ENCODE measurements at places on chromosomes 5 and 9.

- DNase-seq, result no peak
Measured at GRCh38 chr5:139668064-139668880, 20.1 kb downstream of the CXXC5 start.

DNA sequence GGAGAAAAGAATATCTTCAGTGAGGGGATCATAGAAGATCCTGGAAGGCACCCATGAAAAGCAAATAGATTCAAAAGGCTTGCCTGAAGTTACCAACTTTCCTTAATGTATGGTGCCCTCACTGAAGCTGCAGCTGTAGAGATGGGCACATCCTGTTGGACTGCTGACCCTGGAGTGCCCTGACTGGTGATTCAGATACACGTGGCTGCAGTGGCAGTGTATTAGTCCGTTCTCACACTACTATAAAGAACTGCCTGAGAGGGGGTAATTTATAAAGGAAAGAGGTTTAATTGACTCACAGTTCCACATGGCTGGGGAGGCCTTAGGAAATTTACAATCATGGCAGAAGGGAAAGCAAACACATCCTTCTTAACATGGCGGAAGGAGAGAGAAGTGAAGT lies 80.3 kb downstream of the OSMR start:
- no peak for DNase-seq

DNA sequence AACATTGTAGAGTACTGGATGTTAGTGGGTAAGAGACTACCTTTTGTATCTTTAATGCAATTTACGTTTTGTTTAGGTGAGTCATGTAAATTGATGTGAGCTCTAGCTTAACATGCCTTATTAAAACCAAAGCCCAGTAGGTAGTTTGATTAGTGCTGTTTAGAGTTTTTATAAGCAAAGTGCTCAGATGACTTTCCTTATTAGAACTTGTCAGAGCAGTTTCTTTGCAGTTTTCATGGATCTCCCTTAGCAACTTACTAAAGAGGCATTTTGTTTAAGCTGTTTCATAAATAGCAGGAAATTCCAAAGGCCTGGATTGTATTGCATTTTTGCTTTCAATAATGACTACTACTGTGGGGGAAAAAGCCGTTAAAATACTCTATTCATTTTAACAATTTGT lies 14.5 kb downstream of the ZSWIM6 start:
- DNase-seq, result no peak

DNA sequence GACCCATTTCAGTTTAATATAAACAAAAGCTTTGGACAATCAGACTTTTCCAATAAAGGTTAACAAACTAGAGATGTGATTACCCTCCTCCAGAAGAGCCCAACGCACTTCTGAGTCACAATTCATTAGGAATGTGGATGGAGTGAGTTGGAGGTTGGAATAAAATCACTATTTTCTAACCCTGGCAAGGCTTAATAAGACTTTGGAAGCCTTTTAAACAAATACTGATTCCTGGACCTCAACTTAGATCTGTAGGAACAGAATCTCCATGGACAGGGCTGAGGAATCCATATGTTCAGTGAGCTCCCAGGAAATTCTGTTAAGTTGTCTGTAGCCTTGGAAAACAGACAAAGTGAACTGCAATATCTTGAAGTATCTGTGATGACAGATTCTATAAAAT lies 233.5 kb upstream of the ELL2 start:
- DNase-seq, result no peak

DNA sequence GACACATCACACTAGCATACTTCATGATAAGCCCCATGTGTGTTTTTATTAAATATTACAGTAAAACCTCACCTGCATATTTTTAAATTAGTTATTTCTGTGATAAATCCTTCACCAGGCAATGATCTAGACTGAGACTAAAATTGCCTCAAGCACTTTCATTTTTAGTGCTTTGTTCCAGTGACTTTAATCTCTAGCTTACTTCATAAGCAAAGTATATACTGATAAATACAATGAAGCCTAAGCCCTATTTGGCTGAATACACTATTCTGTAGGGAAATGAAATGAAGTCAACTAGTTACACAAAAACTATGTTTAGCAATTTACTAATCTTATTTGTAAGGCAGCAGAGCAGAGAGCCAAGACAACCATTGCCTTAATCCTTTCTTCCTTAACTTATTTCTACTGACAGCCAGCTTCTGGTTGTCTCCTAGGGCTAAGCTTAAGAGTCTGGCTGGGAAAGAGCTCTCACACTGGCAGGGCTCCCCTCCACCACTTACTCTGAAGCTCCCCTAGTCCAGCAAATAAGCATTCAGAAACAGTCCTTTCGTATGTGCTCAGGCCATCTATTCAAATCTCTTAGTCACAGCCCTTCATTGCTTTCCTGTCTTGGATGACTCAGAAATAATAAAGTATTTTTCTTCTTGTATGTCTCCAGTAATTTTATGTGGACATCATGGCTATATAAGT lies 31.4 kb upstream of the MTAP start:
- no peak for DNase-seq

DNA sequence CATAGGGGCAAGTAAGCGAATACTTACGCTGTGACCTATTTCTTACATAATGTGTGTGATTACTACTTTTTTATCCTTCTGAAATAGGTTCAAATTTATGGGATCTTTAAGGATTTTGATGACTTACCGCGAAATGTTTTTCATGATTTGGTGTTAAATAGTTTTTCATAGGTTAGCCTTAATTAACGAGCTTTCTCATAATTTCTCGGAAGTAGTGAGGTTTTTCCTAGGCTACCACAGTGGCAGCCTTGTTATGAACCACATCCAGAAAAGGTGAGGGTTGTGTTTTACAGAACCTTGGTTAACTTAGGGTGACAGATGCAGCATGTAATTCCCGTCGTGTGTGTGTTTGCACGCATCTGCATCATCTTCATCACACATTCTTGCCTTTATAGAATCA lies 1.3 kb downstream of the SH3GL2 start:
- DNase-seq, result no peak

DNA sequence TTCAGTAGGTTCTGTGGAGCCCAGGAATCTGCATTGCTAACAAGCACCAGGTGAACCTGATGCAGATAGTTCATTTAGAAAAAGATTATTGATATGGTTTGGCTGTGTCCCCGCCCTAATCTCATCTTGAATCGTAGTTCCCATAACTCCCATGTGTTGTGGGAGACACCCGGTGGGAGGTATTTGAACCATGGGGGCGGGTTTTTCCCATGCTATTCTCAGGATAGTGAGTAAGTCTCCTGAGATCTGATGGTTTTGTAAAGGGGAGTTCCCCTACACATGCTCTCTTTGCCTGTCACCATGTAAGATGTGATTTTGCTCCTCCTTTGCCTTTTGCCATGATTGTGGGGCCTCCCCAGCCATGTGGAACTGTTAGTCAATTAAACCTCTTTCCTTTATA lies 212.0 kb downstream of the RAB3C start:
- no peak for DNase-seq

DNA sequence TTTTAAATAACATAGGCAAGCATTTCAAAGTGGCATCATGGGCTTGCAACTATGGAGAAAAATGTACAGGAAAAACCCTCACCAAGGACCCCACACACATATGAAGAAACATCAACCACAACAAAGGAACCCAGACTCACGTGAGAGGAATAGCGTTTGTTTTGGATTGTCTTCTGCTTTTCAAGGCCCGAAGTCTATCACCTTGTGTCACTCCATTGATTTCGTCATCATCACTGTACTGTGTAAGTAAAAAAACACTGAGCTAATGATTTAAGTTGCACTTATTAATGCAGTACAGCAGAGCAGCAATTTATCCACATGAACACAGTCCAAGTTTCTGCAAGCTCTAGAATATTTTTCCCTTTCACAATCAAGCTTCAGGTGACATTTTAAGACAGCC lies 72.4 kb downstream of the HABP4 start:
- no peak for DNase-seq

DNA sequence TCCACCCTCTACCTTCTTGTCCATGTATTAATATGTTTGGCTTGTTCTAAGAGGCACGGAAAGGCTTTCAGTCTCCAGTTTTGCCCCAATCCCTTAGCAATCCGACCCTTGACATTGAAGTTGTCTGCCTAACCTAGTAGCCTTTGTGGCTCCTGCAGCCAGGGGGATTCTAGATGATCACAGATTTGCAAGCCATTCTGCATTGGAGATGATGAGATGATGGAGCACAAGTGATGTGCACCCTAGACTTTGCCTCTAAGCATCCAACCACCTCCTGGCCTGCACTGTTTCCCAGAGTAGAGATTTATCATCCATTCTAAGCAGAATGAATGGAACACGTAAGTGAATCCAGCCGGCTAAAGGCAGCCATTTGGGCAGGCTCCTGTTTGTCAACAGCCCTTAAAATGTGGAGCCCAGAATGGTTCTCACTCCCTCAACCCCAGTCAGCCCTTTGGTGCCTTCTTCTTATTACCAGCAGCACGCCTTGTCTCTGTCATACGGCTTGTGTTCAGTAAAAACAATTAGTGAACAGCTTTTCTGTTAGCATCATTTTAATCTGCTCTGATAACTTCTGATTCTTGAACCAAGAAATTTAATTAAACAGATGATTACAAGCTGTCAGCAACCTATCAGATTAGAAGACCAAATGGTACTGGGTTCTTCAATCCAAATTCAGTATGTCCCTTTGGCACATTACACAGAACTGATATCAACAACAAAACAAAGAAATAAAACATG lies 5.7 kb upstream of the TRAF1 start:
- no peak for DNase-seq

- no peak for DNase-seq
Measured at GRCh38 chr5:148653291-148653835, 964 bp downstream of the HTR4 start.

DNA sequence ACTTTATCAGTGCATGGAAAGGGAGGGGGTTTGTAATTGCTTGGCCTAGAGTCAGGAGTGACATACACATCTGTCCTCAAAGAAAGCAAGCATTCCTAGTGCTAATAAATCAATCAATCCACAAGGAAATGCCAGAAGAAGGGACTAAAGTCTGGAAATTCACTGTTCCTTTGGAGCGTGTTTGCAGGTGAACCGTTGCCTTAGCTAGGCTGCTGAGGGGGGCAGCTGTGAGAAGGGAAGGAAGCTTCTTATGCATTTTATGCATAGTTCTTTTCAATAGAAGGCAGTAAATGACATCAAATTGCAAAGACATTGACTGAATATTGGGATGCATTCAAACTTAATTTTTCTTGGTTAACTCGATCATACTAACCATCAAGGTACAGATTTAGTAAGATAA lies 1092.5 kb upstream of the SEMA6A start:
- no peak for DNase-seq

DNA sequence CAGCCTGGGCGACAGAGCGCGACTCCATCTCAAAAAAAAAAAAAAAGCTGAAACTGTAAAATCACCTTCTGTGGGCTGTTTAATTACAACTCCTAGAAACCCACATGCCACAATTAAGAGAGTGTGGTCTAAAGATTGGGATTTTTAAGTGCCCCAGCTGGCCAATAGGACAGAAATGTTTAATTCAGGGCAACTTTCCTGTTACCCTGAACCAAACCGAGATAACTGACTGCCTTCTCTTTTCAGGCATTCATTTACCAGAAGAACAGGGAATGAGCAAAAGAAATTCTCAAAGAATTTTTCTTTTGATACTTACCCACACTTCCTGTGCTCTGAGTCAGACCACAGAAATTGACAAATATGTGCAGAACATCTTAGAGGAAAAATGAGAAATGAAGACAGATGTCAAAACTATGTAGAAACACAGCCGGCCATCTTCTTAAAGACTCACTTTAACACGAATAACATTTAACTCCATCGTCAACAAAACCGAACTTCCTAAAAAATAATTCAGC lies 221.3 kb upstream of the DAPK1 start:
- DNase-seq, result no peak

GRCh38 chr9:121561385-121562222 lies 62.0 kb upstream of the GGTA1 start:
- no peak for DNase-seq

DNA sequence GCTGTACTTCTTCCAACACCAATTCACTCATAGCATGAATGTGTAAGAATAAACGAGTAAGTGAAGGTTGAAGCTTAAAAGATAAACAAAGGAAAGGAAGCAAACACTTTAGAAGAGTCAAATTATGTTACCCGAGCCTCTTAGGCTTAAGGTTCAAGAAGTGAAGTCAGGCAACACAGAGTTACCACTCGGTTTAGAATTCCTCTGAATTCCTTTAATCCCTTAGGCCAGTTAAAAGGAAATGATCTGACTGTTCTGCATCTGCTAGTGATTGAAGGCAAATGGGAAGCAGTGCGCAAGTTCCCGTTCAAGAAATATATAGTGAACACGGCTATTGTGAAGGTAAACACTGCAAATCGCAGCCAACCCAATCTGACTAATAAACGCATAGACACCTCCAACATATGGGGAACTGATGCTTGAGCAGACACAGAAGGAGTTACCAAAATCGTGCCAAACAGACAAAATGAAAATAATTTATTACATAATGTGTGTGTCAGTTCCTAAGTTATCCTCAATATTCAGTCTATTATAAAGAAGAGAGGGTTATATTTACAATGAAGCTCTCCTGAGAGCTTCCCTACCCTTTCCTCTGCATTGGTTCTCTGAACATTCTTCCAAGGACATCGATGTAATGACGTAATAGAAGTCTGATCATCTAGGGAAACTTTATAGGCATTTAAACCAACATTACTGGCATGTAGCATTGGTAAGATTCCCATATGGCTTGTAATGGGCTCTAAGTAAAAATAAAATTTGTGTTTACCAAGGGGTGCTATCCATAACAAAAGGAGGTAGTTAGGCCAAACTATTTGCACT lies 837.1 kb upstream of the ZNF608 start:
- DNase-seq, result no peak

DNA sequence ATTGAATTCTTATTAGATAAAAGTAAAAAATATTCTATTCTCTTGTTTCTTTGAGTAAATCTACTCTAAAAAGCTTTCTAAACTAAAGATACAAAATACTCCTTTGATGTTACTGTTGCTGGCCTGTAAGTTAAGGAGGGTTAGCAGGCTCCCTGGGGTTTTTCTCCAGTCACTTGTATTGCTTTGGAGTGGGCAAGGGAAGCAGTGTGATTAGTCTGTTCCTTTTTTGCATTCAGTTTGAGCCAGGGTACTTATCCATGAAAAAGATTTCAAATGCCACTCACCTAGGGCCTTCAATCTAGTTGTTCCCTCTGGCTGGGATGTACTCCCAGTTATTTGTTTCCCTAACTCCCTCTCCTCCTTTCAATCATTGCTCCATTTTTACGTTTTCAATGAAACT lies 256.2 kb upstream of the SMC2 start:
- DNase-seq, result no peak

DNA sequence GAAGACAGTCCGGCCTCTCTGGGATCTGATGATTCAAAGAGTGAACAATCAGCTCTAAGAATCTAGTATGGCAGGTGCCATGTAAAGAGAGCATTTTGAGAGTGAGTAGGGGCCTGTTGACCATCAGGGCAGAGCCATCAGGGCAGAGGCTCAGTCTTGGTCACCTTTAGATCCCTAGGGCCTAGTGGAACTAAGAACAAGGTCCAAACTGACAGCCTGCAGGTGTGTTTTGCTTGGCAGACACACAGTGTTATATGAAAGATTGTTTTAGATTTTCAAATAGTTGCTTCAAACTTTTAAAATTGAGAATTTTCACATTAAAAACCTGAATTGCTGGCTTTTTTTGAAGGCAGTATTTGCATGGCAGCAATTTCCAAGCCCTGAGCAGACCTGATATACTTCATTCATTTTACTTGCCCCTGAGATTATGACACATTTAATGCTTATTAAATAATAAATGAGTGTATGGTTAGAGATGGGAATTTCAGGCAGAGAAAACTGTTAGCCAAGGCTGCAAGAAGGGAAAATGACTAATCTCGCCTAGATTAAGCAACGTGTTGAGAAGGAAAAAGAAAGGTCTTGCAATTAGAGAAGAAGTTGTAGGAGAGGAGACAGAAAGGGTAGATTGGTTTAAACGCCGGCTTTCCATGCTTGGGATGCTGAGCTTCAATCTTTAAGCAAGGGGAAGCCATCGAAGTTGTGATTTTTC lies 279.6 kb downstream of the ARRDC3 start:
- DNase-seq, result no peak
